Activated CD8-positive, alpha-beta memory T cell treated with anti-CD3 and anti-CD28 coated beads for 1 hour (primary cell): ENCODE measurements at places on chromosomes 5 and 9.

GRCh38 chr9:124551472-124552272 is 44.5 kb upstream of the NR5A1 start:
- DNase-seq = no peak

- DNase-seq = no peak
Observed at GRCh38 chr5:120621339-120621738, 157.2 kb downstream of the PRR16 start.

GRCh38 chr9:91530829-91531228 is 107.2 kb upstream of the NFIL3 start:
- no peak for DNase-seq

- no peak for DNase-seq
Observed at GRCh38 chr5:143208365-143208641, 195.2 kb downstream of the NR3C1 start.

DNA sequence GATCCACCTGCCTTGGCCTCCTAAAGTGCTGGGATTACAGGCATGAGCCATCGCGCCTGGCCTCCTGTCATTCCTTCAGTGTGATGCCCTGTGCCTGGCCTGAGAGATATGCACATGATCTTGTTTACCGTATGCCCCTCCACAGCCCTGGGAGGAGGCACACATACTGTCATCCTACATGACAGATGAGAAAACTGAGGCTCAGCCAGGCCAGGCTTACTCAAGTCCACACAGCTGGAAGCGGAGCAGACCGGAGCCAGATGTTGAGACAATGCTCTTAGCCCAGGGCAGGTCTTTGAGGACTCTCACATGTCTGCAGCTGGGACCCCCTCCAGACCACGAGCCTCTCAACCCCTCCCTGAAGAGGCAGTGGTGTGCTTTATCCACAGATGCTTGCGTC is 38.7 kb upstream of the SH3PXD2B start:
- no peak for DNase-seq

- no peak for DNase-seq
Observed at GRCh38 chr9:134655101-134655500, 13.5 kb downstream of the COL5A1 start.
